ENCODE measurements at places on chromosomes 5 and 9. TPM values are rescaled to one million over a fixed set of nuclear protein-coding genes. Genes with fewer than 3 reads are reported as not detected.

CORO2A gene
- 5.9 TPM for total RNA-seq

SEMA6A gene
- total RNA-seq: 129 TPM

TESK1 gene
- total RNA-seq: 52.9 TPM

DNA sequence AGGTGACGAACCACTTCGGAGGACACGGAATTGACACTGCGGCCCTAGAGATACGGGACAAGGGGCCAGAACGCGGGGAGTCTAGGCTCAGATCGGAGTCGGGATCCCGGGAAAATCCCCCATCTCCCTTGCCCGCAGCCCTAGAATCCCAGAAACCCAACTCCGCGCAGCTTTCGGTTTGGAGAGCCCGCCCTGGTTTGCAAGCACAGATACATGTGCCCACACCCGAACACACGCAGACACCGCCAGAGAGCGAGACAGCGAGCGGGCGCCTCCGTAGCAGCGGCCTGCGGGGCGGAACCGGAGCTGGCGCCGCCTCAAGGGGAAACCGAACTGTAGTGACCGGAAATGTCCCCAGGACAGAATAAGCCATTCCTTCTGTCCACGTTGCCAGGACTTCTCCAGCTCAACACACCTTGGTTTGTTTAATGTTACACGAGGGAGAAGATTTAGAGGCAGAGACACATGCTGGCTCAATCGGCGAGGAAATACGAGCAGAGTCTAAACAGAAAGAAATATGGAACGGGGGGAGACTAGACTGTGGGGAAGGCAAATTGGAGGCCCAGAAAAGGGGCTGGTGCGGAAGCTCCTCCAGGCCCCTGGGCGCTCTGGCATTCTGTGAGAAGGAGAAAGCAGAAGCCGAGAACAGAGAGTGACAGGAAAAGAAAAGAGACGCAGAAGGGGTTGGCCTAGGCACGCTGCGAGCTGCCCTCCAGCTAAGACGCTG lies 2.9 kb upstream of the PAX5 start:
- DNase-seq: no peak

DNA sequence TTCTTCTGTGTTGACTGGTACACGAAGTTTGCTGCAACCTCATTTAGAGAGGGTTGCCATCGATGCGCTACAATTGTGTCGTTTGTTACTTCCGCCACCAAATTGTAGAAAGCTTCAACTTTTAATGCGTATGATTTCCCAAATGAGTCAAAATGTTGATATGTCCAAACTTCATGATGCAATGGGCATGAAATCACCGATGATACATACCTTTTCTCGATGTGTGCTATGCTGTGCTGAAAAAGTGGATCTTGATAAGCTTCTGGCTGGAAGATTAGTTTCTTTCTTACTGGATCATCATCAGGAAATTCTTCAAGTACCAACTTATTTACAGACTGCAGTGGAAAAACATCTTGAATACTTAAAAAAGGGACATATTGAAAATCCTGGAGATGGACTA lies 65.7 kb downstream of the TMEM38B start:
- DNase-seq: no peak

GRCh38 chr9:131671133-131671520 lies 68.7 kb downstream of the RAPGEF1 start:
- DNase-seq: no peak

- no peak for DNase-seq
These were observed 36.3 kb downstream of the FAM163B start for GRCh38 chr9:133572821-133573361.

DNA sequence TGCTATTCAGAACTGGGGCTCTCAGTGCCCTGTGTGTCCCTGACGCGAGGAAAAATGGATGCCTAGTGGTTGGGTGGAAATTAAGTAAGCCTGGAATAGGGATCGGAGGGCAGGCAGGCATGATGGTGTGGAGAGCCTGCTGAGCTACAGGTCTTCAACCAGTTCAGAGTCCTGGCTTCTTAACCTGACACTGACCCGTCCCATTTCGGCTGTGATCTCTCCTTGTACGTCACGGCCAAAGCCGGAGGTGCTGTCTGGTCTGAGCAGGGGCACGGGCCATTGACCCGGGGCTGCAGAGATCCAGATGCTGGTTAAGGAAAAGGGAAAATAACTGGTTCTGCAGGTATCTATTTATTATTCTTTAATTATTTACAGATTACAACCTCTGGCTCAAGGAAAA lies 27.9 kb downstream of the RHOBTB3 start:
- DNase-seq: no peak

GRCh38 chr5:82183828-82184227 lies 94.3 kb downstream of the RPS23 start:
- no peak for DNase-seq
